ENCODE measurements at places on chromosomes 12 and 14.

DNA sequence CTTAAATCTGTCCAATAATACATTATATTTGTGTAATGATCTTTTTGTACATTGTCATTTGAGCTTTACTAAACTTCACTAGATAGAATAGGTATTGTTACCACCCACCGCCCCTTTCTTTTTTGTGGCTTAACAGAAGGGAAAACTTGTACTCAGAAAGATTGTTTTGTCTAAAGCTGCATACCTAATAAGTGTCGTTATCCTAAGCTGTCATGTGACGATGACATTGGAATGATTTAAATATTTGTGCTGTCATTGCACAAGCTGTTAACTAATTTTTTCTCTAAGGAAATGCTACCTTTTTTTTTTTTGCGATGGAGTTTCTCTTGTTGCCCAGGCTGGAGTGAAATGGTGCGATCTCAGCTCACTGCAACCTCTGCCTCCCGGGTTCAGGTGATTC, 3.6 kb downstream of the DIP2B start:
- no peak for DNase-seq

GRCh38 chr12:128784030-128784760, 39.6 kb downstream of the SLC15A4 start:
- DNase-seq = no peak

GRCh38 chr12:7019043-7019569, 830 bp upstream of the LPCAT3 start:
- DNase-seq = no peak

DNA sequence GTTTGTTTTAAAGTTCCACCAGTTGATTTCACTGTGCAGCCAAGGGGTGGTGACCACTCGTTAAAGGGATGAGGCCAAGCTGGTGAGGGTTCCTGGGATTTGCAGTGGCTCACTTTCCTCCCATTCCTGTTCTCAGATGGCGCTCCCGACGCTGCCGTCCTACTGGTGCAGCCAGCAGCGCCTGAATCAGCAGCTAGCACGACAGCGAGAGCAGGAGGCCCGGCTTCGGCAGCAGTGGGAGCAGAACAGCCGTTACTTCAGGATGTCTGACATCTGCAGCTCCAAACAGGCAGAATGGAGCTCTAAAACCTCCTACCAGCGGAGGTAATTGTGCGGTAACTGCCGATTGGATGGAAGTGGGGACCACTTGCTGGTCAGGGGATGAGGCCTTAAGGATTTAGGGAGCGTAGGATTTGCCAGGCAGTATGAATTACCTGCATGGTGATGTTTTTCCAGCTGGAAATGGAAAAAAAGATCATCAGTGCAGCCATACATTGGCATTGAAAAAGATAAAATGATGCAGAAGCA, 2.9 kb downstream of the TCHP start:
- DNase-seq = no peak

- DNase-seq = no peak
Measured at GRCh38 chr14:28773861-28774691, 7.5 kb downstream of the FOXG1 start.

DNA sequence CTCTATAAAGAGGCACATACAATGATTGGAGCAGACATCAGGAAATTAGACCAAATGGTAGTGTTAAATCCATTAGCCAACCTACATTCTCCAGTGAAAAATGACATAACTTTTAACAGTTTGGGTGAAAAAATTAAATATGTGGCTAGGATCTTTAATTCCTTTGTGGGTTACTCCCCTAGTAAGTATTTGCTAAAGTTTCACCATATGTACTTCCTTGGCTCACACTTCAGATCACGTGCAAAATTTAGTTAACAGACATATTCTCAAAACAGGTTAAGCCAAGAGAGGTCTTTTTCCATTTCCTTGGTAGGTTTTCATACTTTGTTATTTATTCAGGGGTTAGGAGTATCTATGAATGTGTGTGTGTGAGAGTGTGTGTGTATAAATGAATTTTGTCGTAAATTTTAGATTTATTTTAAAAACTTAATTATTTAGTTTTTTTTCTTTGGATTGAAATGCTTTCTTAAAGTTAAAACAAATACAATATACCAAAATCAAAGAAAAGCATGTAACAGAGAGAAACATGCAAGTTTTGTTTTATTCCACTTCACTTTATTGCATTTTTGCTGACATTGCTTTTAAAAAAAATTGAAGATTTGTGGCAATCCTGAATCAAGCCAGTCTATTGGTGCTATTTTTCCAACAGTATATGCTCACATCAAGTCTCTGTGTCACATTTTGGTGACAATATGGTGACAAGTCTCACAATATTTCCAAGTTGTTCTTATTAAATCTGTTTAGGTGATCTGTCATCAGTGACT, 258.7 kb downstream of the FLRT2 start:
- DNase-seq = no peak

GRCh38 chr14:68987653-68988036, 8.5 kb upstream of the ACTN1 start:
- no peak for DNase-seq

DNA sequence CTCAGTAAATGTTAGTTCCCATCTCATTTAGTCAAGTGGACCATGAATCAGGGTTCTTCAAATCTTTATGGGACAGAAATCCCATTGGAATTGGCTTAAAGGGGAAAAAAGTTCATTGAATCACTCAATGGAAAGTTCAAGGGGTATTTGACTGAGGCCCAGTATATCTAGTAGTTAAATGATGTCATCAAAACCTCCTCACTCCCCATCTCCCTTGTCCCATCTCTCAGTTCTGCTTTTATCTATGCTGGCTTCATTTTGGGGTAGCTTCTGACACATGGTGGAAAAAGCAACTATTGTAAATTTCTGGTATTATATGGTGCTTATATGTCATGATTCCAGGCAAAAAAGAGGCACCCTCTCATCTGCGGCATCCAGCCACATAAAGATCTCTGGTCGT, 51.9 kb downstream of the DAAM1 start:
- no peak for DNase-seq

GRCh38 chr14:60220084-60220483, 28.9 kb upstream of the PPM1A start:
- DNase-seq = no peak

DNA sequence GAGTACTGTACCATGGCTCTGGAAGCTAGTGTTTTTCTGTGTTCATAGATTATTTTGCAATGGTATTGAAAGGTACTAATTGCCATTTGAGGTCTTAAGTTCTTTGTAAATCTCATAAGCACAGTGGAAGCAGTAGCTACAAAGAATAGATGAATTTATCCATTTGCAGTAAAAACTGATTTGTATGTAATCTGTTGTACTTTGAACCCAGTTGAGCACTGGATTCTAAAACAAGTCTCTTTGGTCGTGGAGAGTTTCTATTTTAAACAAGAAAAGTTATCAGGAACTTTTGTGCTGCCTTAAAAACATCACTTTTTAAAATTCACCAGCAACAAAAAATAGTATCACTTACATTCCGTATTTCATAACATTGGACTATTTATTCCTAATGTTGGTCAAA, 4.1 kb downstream of the RAP1B start:
- DNase-seq = no peak
